ENCODE measurements at places on chromosomes 1 and 21.
A peak's percentile ranks its signal among the peaks of the same experiment; 100 is the strongest.

- no peak for DNase-seq
These were observed 356.9 kb downstream of the SIPA1L2 start for GRCh38 chr1:232273011-232273410.

- DNase-seq: no peak
These were observed at the start of gene UBASH3A for GRCh38 chr21:42403611-42404231. Gene UBASH3A (plus strand): TSS chr21:42403902. CDS start chr21:42403946, 44 bp downstream.

- DNase-seq: no peak
These were observed 30.0 kb downstream of the C2CD2 start for GRCh38 chr21:41923631-41924367.

DNA sequence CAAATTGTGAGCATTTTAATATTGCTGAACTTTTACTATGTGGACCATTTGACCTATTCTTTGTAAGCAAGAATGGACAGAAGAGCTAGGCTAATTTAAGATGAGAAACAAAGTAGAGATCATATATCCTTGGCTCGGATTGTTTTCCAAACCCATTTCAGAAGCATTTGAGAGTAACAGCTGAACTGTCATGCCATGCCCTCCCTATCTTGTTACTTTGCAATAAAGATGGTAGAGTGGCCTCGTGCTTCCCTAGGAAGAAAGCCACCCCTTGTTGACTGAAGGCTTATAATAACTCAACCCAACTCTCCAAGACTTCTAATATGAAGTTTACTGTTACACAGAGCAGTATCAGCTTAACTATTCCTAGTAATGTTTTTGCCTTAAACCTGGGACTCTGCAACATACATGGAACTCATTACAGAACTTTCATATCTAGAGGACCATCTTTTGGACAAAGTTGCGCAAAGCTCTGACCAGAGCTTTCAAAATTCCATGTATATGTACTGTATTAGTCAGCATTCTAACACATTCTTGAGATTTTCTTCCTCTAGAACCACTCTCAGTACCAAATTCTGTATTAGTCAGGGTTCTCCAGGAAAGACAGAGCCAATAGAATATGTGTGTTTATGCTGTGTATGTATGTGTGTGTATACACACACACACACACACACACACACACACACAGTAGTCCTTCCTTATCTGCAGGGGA, 68.7 kb downstream of the ADAMTS1 start:
- DNase-seq: no peak

- no peak for DNase-seq
These were observed 215.1 kb downstream of the NCAM2 start for GRCh38 chr21:21213297-21213696.

GRCh38 chr1:57195436-57195941, 228.4 kb downstream of the DAB1 start:
- no peak for DNase-seq

GRCh38 chr1:51433972-51434510, 85.0 kb downstream of the EPS15 start:
- no peak for DNase-seq

GRCh38 chr21:19123053-19123452, 719.5 kb upstream of the TMPRSS15 start:
- DNase-seq: no peak

GRCh38 chr1:190762325-190762724, 284.7 kb upstream of the BRINP3 start:
- no peak for DNase-seq

- DNase-seq: no peak
These were observed 151.2 kb upstream of the DPYD start for GRCh38 chr1:98072047-98072446.

- DNase-seq: no peak
These were observed 38.3 kb downstream of the ECE1 start for GRCh38 chr1:21251773-21252471.

- DNase-seq: no peak
These were observed 275.9 kb downstream of the LRRC40 start for GRCh38 chr1:69929308-69930057.

DNA sequence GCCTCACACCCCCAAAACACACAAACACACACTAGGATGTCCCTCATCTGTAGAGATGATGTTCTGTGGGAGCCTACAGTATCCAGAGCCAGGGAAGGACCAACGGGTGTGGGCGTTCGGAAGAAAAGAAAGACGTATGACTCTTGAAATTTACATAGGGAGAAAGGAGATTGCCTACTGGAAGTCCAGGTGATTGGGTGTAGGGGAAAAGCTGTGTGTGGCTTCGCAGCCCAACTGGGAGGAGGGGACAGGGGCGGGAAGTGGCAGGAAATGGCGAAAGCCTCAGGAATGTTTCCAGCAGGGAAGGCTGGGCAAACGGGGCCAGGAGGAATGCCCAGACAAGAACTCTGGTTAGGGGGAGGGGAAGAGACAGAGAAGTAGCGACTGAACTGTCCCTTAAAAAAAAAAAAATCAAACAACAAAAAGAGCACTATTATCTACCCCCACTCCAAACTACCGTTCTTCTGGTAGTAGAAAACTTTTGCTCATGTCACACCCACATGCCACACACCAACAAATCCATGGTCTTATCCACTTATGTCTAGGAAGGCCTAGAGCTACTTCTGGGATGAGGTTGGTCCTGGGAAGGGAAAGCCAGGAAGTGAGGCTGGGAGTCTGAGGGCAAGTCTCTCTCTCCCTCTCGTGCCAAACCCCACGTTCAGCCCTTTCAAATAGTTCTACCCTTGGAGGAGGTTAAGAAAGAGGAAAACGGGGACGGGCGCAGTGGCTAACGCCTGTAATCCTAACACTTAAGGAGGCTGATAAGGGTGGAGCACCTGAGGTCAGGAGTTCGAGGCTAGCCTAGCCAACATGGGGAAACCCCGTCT, 1.8 kb upstream of the CKS1B start:
- DNase-seq: peak; percentile 64

GRCh38 chr1:64956010-64956640, 10.2 kb downstream of the JAK1 start:
- no peak for DNase-seq

DNA sequence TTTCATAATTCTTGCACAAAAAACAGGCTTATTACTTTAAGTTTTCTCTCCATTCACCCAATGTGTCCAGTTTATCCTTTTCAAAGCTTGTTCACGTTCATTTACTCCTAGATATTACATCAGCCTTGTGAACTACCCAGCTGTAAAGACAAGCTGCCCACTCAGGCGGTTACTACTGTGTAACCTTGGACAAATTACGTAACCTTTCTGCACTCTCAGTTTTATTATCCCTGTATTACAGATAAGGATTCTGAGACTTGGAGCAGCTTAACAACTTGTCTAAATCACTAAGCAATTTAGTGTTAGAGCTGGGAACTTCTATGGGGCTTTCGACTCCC, 20.5 kb upstream of the LPAR3 start:
- no peak for DNase-seq

DNA sequence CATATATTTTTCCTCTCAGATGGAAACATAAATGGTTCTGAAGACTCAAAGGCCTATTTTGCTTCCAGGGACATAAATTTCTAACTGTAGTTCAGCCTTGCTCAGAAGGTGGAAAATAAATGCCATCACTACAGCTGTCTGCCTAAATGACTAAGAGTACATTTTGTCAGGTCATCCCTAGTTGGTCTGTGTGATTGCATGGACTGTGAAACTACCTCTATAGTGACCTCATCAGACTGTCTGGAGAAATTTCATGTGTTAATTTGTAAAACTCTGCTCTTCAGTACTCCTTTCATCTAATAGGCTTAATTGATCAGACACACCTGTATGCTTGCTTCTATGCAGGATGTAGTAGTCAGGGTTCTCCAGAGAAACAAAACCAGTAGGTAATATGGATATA, 886.9 kb downstream of the AMY1C start:
- DNase-seq: no peak

- no peak for DNase-seq
These were observed 315.9 kb downstream of the DSCAM start for GRCh38 chr21:40531016-40531415.

DNA sequence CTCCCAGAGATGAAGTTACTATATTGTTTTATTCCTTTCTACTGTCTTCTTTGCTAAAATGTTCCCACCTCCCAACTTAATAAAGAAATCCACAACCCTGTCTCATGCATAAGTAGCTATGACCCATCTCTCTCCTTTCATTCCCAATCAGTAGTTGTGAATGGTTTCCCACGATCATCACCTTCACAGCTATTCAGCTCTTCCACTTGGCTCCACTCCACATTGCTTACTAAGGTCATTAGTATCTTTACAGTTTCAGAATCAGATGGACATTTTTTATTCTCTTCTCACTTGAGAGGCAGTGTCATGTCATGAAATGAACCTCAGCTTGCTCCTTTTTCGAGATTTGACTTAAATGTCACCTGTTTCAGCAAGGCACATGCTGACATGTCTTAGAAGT, 47.1 kb upstream of the COG2 start:
- no peak for DNase-seq

DNA sequence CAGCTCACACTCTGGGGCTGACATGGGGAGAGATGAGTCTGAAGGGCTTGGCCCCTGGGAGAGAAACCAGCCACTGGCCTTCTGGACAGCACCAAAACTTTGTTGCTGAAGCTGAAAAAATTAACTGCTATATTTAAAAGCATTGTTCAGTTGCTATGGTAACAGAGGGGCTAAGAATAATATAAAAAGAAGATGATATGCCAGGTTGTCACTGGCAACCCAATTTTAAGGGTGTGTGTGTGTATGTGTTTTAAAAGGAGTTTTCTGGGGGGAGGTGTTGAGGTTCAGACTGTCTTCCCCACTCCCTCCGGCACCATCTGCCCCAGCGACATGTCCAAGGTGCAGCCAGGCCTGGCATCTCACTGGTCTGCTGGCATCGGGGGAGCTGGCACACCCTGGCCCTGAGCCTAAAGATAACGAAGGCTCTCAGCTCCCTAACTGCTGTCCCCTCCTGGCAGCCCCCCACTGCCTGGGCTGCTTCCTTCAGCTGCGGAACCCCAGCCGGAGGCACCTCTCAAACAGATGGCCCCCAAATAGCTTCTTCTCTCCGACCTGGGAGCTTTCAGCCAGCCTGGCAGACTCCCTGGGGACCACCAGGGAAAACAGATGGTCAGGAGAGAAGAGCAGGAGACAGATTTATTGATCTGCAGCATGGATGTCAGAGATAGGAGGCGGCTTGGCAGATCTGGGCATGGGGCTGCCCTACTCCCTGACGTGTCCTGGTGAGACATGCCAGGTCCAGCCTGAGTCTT, 203.9 kb downstream of the HIVEP3 start:
- no peak for DNase-seq

DNA sequence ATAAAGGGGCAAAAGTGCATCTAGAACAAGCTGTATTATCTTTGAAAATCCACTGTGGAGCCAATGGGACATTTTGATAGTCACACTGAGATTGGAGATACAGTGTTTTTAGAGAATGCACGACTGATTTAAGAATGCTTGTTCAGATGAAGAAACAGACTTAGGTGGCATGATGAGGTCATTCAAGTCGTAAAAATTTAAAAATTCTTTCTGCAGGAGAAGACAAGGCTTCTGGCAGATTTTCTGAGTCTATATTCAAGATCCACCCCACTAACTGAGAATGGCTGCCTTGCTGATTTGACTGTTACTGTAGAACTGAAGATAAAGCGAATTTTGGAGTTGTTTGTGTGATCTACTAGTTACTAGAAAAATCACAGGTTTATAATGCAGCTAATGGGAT, 310.6 kb downstream of the LRRC7 start:
- DNase-seq: no peak

- peak; percentile 69 for DNase-seq
These were observed 29.1 kb upstream of the A3GALT2 start for GRCh38 chr1:33349778-33350610.

DNA sequence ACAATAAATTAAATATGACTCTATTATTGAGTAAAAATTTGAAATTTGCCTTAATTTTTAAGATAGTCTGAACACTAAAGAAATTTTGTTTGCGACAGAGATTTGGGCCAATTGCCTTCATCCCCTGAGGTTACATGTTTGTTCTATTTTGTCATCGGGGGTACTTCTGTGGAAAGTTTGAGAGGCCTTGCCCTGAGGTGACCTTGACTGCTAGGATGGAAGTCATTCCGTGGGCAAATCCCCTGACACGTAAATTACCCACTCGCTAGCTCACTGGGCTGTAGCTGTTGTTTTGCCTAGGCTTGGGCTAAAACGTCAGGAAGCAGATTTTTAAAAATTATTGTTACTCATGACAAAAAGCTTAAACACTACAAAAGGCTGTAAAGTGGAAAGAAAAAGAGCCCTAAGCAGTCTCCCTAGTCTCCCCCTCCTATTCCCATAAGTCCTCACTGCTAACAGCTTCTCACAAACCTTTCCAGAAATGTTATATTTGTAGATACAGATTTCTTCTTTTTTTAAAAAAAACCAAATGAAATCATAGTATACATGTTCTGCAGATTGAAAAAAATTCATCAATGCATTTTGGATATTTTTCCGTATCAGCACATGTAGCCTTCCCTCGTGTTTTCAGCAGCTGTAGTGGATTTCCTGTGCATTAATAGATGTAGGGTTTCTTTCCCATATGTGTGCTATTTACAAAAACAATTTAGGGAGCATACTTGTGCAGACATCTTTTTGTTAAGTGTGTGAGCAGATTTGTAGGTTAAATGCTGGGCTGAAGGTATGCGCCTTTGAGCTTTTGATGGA, 142.7 kb downstream of the MRPS6 start:
- no peak for DNase-seq

DNA sequence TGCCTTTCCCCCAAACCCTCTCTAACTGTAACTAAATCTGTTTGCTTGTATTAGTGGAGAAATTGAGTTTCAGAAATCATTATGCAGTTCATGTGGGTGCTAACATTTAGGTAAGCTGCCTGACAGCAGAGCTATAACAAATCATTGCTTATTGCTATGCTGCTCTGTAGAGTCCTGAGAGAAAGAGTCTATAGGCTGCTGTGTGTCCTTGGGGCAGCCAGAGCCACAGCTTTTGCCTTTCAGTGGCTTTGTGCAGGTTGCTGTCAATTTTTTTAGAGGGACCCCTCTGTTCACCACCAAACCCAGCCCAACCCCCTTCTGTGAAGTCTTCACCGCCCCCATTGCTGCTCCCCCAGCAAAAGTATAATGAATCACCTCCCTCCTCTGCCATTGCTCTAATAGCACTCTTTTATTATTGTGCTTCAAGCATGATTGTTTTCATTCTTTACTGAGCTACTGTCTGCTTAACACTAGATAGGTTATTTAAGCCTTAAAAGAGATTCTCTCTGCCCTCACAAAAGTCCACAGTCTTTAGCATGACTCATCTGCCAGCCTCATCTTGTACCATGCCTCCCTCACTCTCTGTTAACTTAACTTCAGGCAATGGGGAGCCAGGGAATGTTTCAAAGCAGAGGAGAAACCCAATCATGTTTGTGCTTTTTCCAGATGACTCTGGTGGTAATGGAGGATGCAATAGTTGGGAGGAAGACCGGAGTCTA, 38.6 kb downstream of the DIRAS3 start:
- DNase-seq: no peak

DNA sequence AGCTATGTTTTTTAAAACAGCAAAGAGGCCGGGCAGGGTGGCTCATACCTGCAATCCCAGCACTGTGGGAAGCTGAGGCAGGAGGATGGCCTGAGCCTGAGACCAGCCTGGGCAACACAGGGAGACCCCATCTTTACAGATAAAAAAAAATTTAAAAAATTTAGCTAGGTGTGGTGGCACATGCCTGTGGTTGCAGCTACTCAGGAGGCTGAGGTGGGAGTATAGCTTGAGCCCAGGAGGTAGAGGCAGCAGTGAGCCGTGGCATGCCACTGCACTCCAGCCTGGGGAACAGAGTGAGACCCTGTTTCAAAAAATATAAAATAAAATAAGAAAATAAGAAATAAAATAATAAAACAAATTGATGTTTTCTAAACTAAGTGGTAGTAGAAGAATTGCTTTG, 8.4 kb downstream of the SLC35A3 start:
- no peak for DNase-seq

Data from hematopoietic multipotent progenitor cell treated with erythropoietin and hydrocortisone succinate and interleukin-3 and kit ligand, for 17 days (in vitro differentiated cells).